GM06990 (cell line): ENCODE measurements at places on chromosomes 16 and 17.

DNA sequence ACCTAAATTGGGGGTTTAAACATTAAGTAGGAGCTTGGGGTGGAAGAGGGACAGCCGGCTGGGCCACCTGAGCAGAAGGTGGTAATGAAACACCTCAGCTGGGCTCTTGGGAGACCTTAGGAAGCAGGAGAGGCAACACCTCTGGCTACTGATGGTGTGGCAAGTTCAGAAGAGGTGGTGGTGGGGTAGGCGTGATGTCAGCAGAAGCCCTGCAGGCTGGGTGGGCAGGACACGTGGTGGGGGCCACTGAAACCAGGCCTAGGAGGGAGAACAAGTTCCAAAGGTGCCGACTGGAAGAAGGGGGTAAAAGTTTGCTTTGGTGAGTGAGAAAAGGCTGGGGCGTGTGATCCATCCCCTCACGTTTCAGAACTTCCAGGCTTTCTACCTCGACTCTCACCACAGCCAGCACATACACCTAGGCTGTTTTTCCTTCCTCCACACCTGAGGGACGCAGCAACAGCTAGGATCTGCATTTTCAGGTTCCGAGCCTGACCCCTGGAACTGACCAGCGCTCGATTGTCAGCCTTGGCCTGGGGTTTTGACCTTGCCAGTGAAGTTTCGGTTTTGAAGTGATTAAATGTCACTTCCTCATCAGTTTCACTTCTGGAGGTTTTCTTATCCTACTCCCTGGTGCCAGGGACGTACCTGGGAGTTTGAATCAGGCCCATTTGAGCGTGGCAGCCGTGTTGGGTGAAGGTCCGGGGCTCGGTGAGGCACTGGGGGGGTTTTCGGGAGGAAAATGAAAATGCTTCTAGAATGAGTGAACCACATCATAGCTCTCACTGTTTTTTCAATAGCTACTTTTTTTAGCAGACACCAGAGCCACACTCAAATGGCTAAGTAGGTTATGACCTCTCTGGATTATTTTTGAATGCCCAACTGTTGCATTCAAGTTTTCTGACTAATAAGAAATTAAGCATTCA is 10.0 kb downstream of the SNN start:
- DNase-seq: peak; percentile 60

- DNase-seq: no peak
Observed at GRCh38 chr17:4453812-4454591, 20.3 kb downstream of the SPNS3 start.

DNA sequence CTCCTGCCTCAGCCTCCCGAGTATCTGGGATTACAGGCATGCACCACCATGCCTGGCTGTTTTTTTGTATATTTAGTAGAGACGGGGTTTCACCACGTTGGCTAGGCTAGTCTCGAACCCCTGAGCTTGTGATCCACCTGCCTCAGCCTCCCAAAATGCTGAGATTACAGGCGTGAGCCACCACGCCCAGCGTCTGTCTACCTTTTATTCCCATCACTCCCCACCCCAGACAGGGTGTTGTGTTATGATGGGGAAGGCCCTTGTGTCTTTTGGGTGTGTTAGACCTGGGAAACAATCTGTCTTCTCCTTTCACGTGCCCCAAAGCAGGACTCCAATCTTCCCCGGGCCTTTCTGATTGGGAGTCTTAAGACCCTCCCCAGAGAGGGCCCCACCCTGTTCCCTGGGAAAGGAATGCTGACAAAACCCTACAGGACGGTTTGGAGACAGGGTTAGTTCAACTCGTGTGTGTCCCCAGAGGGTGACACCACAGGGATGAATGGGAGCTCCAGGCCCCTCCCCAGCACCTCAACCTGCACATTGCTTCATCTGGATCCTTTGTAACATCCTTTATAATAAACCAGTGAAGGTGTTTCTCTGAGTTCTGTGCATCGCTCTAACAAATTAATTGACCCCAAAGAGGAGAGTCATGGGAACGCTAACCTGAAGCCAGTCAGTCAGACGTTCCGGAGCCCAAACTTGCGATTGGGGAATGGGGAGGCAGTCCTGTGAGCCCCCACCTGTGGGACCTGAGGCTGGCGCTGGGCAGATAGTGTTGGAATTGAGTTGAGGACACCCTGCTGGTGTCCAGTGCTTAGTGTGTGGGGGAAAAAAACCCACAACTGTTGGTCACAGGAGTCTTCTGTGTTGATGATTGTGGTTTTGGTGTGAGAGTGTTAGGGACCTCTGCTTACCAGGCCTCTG is 3.2 kb upstream of the ELOB start:
- no peak for DNase-seq

GRCh38 chr17:9306086-9306485 is 269.5 kb downstream of the STX8 start:
- no peak for DNase-seq

DNA sequence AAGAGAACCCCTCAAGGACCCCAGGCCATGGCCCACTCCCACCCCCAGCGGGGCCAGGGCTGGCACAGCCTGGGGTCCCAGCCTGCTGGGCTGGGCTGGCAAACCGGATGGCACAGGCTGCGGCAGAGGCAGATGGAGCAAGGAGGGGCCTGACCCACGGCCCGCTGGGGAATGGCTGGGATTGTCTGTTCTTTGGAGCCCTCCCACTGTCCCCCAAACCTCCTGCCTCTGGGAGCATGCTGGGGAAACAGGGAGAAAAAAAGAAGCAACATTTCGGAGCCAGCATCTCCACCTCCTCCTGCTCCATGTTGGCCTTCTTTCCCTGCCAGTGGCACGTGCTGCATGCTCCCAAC is 37.1 kb upstream of the LHX1 start:
- no peak for DNase-seq

- DNase-seq: no peak
Observed at GRCh38 chr17:48121923-48122664, 14.5 kb downstream of the SNX11 start.

- no peak for DNase-seq
Observed at GRCh38 chr16:12625068-12625467, 178.6 kb downstream of the CPPED1 start.

DNA sequence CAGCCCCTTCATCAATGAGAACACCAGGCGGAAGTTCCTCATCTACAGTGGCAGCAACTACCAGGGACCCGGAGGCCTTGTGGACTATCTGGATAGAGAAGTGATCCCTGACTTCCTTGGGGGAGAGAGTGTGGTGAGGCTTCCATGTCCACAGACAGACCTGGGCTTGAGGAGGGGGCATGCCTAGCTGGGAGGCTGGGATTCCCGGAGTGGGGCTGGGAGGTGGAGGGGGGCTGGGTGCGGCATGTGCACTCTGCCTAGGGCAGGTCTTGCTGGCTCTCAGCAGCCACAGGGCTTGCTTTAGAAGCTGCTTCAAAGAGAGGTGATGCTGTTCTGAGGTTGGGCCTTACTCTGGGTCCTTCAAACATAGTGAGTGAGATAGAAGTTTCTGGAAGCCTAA is 27.8 kb downstream of the NAGPA start:
- no peak for DNase-seq

- no peak for DNase-seq
Observed at GRCh38 chr17:70478902-70479301, 309.6 kb downstream of the KCNJ2 start.

DNA sequence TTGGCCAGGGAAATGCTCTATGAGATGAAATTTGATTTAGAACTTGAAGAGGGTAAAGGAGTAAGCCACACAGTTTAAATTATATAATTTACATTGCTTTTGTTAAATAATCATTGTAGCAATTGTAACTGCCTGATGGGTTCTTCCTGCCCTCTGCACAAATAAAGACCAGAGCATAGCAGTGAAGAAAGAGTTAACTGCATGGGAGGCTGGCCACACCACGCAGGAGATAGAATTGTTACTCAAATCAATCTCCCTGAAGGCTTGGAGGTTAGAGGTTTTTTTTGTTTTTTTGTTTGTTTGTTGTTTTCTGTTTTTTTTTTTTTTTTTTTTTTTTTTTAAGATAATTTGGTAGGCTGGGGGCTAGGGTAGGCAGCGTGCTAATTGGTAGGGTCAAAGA is 467.0 kb upstream of the GOT2 start:
- DNase-seq: no peak

GRCh38 chr17:17740615-17741348 is 59.5 kb downstream of the RAI1 start:
- DNase-seq: no peak

DNA sequence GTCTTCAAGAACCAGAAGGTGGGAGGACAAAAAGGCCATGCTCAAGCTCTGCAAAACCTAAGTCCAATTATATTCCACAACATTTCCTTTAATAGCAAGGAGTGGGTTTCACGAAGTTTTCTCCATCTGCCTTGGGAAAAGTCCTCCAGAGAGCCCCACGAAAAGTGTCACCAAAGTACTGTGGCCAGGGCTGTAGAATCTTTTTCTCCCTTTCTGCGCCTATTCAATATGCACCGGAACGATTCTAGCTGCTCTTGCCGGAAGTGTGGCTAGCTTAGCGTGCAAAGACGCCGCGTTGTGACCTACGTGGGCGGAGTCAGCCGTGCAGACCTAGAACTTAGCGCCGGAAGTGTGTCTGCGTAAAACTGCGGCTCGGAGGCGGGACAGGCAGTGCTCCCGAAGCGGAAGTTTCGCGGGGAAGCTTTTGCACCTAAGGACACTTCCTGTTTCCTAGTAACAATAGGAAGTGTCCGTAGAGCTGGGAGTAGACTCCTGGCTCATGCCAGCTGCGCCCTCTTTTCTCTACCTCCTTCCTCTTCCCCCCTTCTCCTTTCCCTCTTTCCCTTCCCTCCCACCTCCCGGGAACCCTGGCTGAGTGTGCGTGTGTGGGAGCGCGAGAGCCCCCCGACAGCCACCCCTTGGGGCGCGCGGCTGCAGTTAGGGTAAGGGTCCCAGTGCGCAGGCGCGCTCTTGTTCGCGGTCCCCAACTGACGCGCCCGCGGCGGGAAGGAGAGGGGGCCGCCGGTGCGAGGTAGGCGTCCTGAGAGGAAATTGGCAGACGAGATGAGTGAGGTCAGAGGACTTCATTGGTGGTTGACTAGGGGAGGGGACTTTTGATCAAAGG is at the start of the genes ZNF646 and ZNF668:
Gene ZNF646, plus strand, starts transcription at position 453 of the 844 bp plus-strand sequence. CDS start 1,903 bp downstream, outside the sequence.
Gene ZNF668, minus strand, starts transcription at position 271 of the 844 bp plus-strand sequence. CDS start 9,781 bp downstream, outside the sequence.
- DNase-seq: peak; percentile 96

GRCh38 chr17:73645050-73645871 is 1.0 kb upstream of the SDK2 start:
- DNase-seq: no peak

DNA sequence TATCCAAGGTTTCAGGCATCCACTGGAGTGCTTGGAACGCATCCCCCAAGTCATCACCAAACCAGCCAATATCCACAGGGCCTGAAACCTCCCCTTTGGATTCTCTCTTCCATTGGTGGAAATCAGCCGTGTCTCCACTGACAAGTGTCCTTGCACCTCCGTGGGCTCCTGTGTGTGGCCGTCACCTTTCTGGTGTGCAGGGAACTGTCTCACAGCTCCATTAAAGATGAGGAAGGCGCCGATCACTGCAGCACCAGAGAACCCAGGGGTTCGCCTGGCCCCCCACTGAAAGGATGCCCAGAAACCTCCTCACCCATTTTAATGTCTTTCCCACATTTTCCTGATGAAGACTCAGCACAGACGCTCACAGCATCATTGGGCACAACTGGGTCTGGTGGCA is 17.8 kb upstream of the METRNL start:
- DNase-seq: no peak

DNA sequence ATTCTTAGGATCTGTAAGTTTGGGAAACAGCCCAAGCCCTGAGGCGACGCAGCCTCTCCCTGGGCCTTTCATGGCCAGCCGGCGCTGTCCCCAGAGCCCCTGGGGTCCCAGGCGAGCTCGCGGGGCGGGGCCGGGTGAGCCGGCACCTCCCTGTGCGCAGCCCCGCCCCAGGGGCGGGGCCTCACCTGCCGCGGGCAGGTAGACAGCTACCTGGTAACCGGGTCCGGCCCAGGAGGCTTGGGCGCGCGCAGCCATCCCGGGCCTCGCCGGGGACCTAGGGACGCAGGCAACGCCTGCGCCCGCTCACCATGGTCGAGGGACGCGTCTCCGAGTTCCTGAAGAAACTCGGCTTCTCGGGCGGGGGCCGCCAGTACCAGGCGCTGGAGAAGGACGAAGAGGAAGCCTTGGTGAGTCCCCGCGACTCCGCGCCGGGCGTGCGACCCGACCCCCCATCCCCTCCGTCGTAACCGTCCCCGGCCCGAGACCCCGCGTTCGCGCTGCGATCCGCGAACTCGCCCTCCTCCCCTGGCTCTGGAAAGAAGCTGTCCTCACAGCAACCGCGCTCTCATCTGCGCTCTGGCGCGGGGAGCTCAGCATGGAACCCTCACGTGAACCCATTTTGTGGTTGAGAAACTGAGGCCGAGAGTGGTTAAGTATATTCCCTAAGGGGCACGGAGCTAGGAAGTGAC is at the start of gene ATP2C2:
Gene ATP2C2, plus strand, starts transcription at position 231 of the 689 bp plus-strand sequence. Its CDS starts 78 bp downstream, at position 309.
- DNase-seq: no peak

GRCh38 chr17:7132511-7133094 is 18.0 kb upstream of the ASGR2 start:
- DNase-seq: peak; percentile 80

DNA sequence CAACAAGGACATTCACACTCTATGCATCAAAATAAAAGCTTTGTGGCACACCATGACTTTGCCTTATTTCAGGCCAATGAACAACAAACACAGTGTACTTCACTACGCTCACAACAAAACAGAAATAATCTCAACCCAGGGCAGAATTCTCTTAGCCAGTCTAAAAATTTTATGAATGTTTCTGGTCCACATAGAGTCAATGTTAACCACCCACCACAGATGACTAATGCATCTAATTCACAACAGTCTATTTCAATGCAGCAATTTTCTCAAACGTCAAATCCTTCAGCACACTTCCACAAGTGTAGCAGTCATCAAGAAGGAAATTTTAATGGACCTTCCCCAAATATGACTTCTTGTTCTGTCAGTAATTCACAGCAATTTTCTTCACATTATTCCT is 101.7 kb downstream of the CHD9 start:
- no peak for DNase-seq

- no peak for DNase-seq
Observed at GRCh38 chr16:76583466-76583865, 306.3 kb downstream of the CNTNAP4 start.

GRCh38 chr17:29546085-29546484 is 20.8 kb downstream of the ABHD15 start:
- no peak for DNase-seq

DNA sequence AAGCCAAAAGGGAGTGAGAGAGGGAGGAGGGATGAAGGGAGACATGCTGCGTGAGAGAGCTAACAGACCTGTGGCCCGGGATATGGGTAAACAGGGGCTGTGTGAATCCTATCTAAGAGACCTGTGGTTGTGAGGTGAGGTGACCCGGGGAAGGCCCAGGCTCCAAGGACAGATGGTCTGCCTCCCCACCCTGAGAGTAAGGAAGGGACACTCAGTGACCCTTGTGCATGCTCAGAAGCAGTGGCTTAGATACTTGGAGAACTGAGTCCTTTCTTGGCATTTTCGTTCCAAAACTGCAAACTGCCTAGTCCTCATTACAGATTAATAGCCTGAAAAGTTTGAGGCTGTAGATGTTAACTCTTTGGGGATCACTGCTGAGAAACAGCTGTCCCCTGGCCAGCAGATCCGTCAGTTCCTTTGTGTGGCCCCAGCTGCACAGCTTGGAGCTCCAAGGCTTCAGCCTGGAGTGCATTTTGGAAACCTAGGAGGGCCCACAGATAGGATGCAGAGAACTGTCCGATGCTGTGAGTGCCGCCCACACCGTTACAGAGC is 121.6 kb downstream of the SMG6 start:
- DNase-seq: no peak

- DNase-seq: no peak
Observed at GRCh38 chr17:78676412-78677302, 99.5 kb upstream of the DNAH17 start.

- no peak for DNase-seq
Observed at GRCh38 chr16:2142942-2143877, 5.2 kb upstream of the RAB26 start.

- DNase-seq: no peak
Observed at GRCh38 chr17:81576621-81577277, 24.6 kb upstream of the FAAP100 start.
